HCT116 (cell line): ENCODE measurements at places on chromosomes 2 and 18.

DNA sequence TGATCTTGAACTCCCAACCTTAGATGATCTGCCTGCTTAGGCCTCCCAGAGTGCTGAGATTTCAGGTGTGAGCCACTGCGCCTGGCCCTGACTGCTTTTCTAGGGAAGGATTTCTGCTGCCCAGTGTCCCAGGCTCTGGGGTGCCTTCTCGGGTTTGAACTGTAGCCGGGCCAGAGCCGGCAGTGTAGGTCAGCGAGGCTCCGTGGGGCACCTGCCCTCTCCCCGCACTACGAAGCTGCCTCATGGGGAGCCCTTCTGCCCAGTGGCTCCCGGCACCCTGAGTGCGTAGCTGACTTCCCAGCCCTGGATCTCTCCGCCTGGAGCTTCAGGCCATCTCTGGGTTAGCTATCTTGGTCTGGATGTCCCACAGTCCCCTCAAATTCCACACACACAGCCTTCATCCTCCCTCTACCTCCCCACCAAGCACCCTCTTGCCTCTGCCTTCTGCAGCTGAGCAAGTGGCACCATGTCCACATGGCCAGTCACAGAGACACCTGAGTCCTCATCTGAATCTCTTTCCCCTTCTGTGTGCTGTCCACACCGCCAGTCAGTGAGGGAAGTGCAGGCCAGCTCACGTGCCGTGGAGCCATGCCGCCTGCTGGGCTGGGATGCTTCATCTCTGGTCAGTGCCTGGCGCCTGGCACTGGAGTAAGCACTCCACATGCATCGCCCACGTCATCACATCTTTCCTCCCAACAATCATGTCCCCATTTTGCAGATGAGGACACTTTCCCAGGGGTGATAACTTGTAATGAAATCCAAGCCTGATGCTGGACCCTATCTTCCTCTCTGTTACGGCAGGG lies 69.2 kb downstream of the EDAR start:
- no peak for DNase-seq

DNA sequence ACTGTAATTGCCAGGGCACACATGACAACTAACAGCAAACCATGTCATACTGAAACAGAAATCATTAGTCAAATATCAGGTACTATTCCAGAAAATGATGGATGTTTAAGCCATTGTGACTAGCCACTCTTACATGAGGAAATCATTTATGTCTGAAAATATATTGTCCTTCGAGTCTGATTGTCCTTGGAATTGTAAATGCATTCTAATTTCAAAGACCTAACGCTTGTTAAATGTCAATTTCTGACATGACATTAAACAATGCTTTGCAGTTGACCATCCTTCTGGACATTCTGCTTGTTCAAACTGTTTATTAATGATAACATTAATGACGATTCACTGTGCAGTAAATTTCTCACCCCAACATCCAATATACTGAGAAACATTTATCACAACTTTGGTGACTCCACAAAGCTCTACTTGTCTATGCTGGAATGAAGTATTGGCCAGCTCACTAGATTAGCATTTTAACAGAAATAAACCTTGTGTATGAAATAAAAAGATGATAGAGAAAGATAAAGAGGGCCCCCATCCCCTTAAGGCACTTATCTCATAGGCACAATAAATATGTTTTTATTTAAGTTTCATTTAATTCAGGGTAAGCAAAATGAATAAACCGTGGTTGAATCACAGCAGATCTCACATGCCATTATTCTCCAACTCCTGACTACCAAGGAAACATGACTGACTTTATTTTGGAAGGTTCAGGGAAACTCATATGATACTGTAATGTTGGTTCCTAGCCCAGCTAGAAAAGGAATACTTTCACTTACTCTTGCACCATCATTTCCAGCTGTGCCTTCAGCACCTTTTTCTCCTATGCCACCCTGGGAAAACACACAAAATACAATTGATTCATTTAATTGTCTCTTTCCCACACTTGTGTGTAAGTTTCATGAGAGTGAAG lies 82.3 kb downstream of the COL3A1 start:
- no peak for DNase-seq

GRCh38 chr2:197972061-197972460 lies 167.7 kb downstream of the PLCL1 start:
- DNase-seq, result no peak

- no peak for DNase-seq
Observed at GRCh38 chr18:78115896-78116561, 863.6 kb upstream of the SALL3 start.

- DNase-seq, result no peak
Observed at GRCh38 chr2:8257502-8257901, 424.4 kb upstream of the ID2 start.

DNA sequence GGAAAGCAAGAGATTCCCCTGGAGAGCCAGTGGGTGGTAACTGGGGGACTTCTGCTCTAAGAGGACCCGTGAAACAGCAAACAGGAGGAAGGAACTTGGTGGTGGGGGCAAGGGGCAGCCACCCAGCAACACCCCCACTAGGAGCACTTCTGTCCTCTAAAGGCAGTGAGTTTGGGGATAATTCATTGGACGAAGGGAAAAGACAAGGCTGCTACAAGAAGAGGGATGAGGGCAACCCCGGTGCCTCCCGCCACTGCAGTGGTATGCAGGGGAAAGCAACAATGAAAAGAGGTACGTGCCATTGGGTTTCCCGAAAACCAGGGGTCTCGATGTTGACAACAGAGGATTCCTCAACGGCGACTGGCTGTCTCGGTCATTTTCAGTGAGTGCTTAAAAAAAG lies 9.1 kb downstream of the RPL31 start:
- DNase-seq, result no peak

DNA sequence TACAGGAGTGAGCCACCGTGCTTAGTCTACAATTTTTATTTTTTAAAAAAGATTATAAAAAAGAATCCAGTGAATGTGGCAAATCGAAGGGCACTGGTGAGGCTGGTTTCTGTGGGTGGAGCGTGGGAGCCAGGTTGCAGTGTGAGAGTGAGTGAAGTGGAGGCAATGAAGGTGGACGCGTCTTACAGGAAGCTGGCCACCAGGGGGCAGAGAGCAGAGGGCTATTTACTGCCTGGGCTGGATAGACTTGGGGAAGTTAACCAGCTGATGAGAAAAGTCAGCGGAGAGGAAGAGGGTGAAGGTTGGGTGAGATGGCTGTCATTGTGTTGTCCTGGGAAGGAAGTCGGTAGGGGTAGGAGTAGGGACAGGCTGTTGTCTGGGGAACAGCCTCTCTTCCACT lies 6.8 kb downstream of the SCTR start:
- peak; percentile 29 for DNase-seq

- DNase-seq, result no peak
Observed at GRCh38 chr18:3593381-3593903, 143.5 kb downstream of the TGIF1 start.

DNA sequence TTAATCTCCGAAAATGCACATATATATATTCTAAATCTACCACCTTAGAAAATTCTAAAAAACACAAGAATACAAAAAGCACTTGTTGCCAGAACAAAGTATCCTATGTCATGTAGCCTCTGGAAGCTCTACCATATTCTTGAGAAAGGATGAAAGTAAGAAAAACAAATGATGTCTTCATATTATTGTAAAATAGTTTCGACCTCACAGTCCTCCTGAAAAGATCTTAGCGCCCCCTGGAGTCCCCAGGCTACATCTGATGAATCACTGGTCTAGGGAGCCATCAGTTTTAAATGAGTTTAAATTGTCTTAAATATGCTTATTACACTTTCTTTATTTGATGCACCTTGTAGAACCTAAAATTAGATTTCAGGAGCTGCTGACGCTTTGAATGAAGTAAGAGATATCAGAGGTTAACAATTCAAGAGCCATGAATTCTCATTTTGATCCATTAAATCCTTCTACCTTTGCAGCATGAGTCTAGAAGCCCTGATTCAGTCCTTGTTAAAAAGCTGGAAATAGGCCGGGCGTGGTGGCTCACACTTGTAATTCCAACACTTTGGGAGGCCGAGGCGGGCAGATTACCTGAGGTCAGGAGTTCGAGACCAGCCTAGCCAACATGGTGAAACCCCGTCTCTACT lies 138.8 kb downstream of the MCFD2 start:
- peak; percentile 54 for DNase-seq

DNA sequence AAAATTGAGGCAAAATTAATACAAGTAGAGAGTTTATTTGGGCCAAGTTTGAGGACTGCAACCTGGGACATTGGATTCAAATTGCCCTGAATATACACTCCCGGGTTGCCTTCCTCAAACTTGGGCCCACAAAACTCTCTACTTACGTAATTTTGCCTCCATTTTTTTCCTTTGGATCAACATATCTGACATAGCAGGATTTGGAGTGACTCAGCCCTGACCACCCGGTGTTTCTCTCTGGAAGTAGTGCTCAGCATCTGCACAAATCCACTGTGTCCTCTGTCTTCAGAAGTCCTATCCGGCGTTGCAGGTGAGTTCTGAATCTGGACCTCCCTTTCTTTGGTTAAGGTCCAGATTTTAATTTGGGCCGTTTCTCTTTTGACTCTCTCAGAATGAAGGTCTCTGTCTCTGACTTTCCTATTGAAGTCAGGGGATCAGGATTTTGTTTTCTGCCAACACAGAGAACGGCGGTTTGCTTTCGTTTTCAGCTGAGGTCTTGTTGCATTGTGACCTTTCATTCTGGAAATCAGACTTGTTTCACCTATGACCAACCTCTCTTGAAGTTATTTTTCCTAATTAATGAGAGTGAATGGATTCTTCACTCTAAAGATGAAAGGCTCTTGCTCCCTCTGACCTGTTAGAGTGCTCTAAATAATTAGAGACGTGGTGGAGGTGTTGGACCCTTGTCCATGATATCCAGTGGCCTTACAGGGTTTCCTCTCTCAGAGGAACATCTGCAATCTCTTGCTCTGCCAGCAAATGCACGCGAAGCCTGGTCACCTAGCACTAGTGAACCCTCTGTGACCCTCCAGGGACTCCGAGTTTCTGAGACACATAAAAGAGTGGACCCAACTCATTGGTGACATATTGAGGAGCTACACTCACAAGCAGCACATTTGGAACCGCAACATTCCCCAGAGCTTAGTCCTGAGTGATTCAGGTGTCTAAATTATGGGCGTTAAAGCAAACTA lies 13.6 kb downstream of the TCF23 start:
- DNase-seq, result no peak

GRCh38 chr18:27378431-27379095 lies 193.5 kb upstream of the CHST9 start:
- no peak for DNase-seq

GRCh38 chr2:125310657-125311364 lies 1285.7 kb downstream of the CNTNAP5 start:
- DNase-seq, result no peak

- DNase-seq, result no peak
Observed at GRCh38 chr18:45930963-45931362, 36.2 kb downstream of the EPG5 start.

GRCh38 chr2:133171393-133172004 lies 396.8 kb downstream of the NCKAP5 start:
- DNase-seq, result peak; percentile 48

DNA sequence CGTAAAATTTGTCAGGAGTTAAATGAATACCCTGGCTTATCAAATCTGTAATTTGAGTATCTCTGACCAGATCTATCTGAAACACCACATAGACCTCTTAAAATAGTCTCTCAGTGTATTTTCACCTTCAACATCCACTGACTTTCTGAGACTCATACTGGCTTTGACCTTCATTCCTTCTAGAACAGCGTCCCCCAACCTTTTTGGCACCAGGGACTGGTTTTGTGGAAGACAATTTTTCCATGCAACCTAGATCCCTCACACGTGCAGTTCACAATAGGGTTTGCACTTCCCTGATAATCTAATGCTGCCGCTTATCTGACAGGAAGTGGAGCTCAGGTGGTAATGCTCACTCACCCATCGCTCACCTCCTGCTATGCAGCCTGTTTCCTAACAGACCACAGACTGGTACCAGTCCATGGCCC lies 3.2 kb downstream of the NBAS start:
- no peak for DNase-seq

DNA sequence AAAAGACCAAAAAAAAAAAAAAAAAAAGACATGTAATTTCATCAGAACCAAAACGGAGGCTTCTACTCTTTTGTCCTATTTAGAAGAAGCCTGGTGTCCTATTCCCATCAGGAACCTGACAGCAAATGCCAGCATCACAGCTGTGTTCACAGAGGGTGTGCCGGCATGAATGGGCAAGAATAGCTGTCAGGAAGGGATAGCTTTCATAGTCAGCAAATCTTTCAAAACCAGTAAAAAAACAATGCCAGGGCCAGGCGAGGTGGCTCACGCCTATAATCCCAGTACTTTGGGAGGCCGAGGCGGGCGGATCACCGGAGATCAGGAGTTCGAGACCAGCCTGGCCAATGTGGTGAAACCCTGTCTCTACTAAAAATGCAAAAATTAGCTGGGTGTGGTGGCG lies 231.8 kb upstream of the PXDN start:
- DNase-seq, result no peak

GRCh38 chr2:216645636-216645950 lies 12.4 kb downstream of the IGFBP2 start:
- DNase-seq, result no peak

GRCh38 chr2:192216336-192216735 lies 21.6 kb upstream of the TMEFF2 start:
- no peak for DNase-seq
